Stimulated activated CD8-positive, alpha-beta memory T cell treated with anti-CD3 and anti-CD28 coated beads, Interleukin-15, amount 100 ng/mL, for 1 hour (primary cell): ENCODE measurements at places on chromosomes 5 and 9.

DNA sequence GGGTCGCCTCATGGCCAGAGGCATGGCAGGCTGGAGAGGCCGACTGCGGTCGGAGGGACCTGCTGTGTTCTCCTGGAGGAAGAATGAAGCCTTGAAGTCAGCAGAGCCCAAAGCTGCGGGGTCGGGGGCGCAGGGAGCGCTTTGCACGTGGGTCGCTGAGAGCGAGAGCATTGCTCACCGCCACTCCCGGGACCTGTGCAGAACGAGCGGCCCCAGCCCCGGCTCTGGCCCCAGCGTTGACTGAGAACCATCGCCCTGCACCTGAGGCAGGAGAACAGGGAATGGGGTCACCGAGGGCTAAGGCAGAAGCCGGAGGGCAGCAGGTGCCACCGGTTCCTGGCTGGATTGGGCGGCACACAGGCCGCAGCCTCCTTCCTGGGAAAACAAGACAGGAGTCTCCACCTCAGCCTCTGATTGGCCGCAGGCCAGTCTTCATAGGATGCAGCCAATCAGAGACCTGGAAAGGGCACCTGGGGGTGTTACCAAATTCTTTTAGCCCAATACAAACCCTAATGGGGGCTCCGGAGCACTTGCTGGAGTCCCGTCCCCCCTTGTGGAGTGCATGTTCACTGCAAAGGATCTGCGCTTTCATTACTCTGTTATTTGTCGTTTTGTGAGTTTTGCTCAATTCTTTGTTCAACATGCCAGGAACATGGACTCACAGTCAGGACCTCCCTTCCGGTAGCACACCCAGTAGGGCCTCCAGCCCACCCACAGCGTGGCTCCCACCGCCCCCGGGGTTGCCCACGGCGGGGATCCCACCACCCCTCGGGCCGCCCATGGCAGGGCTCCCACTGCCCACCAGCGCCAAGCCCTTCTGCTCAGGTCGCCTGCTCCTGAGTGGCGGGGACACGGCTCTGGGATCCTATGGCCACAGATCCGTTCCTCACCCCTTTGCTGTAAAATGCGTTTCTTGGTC, 24.7 kb upstream of the SLC6A19 start:
- DNase-seq: no peak

DNA sequence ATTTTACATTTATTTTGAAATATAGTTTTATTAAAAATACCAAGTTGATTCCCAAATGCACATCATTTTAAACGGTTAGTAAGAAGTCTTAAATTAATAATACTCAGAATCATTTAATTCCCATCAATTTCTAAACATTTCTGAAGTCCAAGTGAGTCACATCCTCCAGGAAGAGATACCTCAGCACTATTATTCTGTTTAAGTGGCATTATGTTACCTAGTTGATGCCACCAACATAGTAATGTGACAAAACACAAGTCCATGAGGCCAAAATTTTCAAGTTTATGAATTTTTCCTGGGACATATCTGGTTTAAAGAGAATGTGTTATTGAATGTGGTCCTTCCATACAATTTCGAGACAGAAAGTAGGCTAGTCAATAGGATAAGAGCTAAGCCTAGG, 1348.3 kb upstream of the CDH9 start:
- no peak for DNase-seq

DNA sequence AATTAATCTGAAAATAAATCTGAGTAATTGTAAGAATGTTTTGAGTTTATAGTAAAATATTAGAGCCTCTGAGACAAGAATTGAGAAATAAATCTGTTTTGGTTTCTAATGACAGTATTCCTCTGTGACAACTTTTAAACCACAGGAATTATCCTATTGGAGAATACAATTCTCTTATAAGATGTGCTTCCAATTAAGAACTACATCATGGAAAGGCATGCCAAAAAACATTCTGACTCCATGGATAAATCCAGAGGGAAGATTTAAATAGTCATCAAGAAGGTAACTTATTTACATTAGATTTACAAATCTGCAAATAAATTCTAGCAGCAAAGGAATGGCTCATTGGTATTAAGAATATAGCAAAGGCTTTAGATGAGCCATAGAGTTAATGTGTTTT, 178.3 kb upstream of the ACOT12 start:
- DNase-seq: no peak

DNA sequence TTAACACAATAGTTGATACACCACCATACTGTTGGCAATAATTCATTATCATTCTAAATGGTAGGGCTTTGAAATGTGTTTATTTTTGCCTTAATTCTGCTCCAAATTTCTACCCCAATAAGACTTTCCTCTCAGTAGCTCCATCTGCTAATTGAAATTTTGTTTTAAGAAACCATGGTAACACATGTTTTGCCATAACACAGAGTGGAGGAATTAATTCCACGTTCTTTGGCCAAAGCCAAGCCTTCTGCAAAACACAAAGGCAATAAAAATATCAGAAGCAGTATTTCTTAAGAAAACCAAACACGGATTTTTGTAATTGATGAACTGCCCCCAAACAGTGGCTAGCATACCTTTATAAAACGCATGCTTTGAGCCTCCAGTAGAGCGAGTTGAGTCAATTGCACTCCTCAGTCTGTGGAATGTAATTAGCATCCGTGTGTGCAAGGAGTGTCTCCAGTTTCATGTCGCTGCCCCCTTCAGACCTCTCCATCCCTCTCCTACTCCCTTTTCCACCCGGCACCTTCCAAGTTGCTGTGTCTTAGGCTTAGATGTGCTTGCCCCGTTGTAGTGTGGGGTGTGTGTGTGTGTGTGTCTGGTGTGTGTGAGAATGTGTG, 58.2 kb upstream of the CKS2 start:
- DNase-seq: no peak

- no peak for DNase-seq
Measured at GRCh38 chr9:36530224-36530623, 42.5 kb upstream of the MELK start.

- no peak for DNase-seq
Measured at GRCh38 chr5:124741711-124742496, 4.5 kb downstream of the ZNF608 start.
